CD4-positive, CD25-positive, alpha-beta regulatory T cell (primary cell): ENCODE measurements at places on chromosomes 2 and 18.

DNA sequence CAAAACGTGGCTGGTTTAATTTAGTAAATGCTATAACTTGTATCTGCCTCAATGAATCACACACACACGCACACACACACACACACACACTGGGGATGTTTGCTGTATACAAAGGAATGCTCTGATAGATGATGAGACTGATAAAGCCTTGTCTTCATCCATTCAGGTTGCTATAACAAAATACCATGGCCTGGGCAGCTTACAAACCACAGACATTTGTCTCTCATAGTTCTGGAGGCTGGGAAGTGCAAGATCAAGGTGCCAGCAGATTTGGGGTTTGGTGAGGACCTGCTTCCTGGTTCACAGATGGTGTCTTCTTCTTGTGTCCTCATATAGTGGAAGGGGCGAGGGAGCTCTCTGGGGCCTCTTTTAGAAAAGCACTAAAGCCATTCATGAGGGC is 149.5 kb upstream of the HDAC4 start:
- H3K36me3 ChIP-seq = no peaks in the 10 kb centered on the region
- H3K27me3 ChIP-seq = no peaks in the 10 kb centered on the region
- H3K4me1 ChIP-seq = peaks cover 11% of the 10 kb centered on the region
- H3K4me3 ChIP-seq = no peak overlapping the region
- no peak overlapping the region for H3K27ac ChIP-seq

DNA sequence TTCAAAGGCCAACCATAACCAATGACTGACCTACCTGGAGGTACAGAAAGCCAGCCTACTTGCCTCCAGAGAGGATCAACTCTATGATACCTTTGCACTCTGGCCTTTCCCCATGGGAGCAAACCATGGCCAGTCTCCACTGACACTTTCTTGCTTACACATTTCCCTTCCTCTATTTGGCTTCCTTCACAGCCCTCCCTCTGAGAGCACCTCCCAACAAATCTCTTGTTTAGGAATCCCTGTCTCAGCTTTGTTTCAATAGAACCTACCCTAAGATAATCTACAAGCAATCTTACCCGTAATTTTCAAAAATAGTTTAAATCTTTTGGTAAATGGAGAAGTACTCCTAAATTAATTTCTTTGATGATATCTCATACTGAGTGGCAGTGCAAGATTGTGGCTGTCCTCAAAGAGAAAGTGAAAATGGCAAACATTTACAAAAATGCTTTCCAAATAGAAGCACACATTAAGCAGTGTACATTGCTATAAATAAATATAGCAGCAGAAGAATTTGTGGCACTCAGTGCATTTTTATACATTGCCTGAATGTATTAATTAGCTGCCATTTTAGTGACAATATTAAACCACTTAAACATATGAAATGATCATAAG is 140.6 kb downstream of the CCDC148 start:
- peaks cover 2% of the 10 kb centered on the region for H3K27me3 ChIP-seq
- H3K36me3 ChIP-seq = no peaks in the 10 kb centered on the region
- H3K4me3 ChIP-seq = no peak overlapping the region
- no peak for DNase-seq
- no peaks in the 10 kb centered on the region for H3K4me1 ChIP-seq
- no peak overlapping the region for H3K27ac ChIP-seq

GRCh38 chr2:102098756-102099155 is 43.8 kb upstream of the IL1R1 start:
- no peaks in the 10 kb centered on the region for H3K36me3 ChIP-seq
- H3K4me3 ChIP-seq = no peak overlapping the region
- H3K27ac ChIP-seq = no peak overlapping the region

- H3K36me3 ChIP-seq = peaks cover 28% of the 10 kb centered on the region
- H3K4me3 ChIP-seq = no peak overlapping the region
- no peaks in the 10 kb centered on the region for H3K27me3 ChIP-seq
These were observed 105.1 kb upstream of the ITGB6 start for GRCh38 chr2:160305081-160305750.

DNA sequence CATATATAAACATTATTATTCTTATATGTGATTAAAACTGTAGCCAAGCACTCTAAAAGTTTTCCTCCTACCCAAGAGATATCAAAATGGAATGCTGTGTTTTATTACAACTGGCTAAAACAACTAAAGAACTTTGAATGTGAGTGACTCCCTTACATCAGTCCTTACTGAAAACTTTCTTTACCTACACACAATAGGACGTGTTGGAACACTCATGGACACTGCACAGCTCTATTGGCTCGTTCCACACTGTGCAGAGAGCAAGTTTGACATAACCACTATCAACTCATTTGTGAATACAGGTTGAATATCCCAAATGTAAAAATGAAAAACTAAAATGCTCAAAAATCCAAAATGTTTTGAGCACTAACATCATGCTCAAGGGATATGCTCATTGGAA is 650.6 kb downstream of the SLC4A3 start:
- no peaks in the 10 kb centered on the region for H3K4me1 ChIP-seq
- H3K36me3 ChIP-seq = no peaks in the 10 kb centered on the region
- H3K27ac ChIP-seq = no peak overlapping the region
- no peaks in the 10 kb centered on the region for H3K27me3 ChIP-seq
- no peak overlapping the region for H3K4me3 ChIP-seq
- no peak for DNase-seq

- no peak overlapping the region for H3K4me3 ChIP-seq
- no peak overlapping the region for H3K27ac ChIP-seq
- DNase-seq = no peak
- H3K36me3 ChIP-seq = peaks cover 5% of the 10 kb centered on the region
These were observed 21.0 kb downstream of the SMAD2 start for GRCh38 chr18:47909484-47909883.
